Right renal cortex interstitium (tissue), 3 donors: ENCODE measurements at places on chromosomes 5 and 9. TPM values are rescaled to one million over a fixed set of nuclear protein-coding genes. Genes with fewer than 3 reads are reported as not detected.

- DNase-seq, result no peak
Observed at GRCh38 chr5:127878174-127878750, 175.1 kb downstream of the CCDC192 start.

DNA sequence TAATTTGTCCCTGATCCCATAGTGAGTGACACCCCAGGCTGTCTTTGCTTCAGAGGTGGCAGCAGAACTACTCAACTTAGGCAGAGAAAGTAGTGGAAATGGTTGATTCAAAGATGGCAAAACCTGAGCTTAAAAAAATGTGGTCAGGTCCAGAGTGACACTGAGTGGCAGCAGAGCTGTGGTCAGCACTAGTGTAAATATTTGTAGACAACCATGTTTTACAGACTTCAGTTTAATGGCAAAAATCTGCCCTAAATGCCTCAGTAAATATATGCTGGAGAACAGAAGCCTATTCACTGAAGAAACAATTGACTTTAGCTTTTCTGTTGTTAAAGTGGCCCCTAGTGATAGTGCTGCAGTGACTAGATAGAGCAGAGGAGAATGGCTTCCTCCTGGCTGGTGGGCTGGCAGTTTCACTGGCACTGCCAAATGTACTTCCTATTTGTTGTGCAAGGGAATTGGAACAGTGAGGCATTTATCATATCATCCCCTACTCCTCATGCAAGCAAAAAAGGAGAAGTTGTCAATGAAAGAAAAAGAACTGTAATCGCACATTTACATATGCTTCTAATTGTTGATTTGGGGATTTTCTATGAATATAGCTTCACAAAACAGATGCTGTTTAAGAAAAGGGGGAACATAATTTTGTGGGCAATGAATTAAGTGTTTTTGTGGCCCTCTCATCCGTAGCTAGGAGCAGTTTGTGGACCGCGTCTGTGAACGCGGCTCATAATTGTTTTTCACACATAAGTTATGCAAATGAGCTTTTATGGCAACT is 12.0 kb downstream of the PBX3 start:
- DNase-seq, result no peak

- no peak for DNase-seq
Observed at GRCh38 chr9:33133186-33133585, 34.0 kb downstream of the B4GALT1 start.

GRCh38 chr5:111929867-111930266 is 172.9 kb upstream of the NREP start:
- no peak for DNase-seq

GRCh38 chr5:6716629-6717149 is 3.5 kb downstream of the TENT4A start:
- DNase-seq, result no peak

GRCh38 chr5:150446088-150446487 is 3.5 kb downstream of the RPS14 start:
- DNase-seq, result no peak

DNA sequence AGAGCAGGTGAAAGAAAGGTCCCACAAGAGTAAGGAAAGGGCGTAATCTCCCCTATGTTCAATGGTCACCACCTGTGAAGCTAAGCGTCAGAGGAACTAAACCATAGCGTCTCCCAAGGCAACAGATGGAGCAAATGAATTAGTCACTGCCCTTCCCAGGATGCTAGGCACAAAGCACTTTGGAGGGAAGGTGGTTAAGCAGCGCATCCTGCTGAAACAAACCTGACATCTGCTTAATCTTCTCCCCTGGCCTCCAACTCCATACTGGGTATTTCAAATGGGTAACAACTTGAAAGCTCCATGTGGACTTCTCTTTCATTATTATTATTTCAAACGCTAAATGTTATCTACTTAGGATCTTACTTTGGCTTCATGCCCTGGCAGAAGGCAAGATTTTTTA is 227.3 kb downstream of the MLLT3 start:
- DNase-seq, result no peak

GRCh38 chr9:90299968-90300367 is 342.7 kb downstream of the DIRAS2 start:
- DNase-seq, result no peak

- no peak for DNase-seq
Observed at GRCh38 chr5:67005737-67006499, 190.7 kb downstream of the CD180 start.

GRCh38 chr5:89908876-89909275 is 500.7 kb downstream of the CETN3 start:
- no peak for DNase-seq

DNA sequence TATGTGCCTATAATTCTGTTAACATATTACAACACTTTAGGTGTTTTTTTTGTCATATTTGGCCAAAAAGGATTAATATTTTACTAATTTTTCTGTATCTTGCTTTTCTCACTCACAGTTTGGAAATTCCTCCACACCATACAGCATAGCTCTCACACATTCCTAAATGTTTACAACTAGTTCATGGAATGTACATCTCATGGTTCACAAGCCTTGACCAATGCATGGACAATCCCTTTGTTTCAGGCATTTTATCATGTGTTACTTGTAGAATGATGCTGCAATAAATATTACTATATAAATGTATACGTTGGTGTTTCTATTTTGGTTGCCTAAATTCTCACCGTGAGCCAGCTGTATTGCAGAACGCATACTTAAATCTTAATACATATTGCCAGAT is 80.5 kb upstream of the SPATA31C2 start:
- DNase-seq, result no peak

DNA sequence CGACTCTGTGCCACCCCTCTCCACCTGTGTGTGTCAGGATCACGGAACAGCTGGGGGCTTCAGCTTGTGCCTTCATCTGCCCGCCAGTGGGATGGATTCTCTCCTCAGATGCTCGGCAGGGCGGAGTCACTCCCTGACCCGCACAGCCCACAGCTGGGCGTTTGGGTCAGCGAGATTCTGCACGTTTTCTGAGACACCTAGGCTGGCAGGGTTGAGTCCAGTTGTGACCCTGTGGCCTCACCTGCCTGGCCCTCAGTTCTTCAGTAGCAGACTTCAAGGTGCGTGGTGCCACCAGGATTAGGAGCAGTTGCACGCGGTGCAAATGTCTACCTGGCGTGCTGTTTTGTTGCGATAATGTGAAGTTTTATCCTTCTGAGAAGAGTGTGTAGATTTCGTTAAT is 5.0 kb downstream of the NDUFS6 start:
- DNase-seq, result no peak

- DNase-seq, result no peak
Observed at GRCh38 chr5:115424446-115424845, 120.1 kb downstream of the FEM1C start.

The HTR4 gene
- polyA plus RNA-seq, result 0.04 TPM

The TMEM174 gene
- polyA plus RNA-seq, result 24.3 TPM

The UGT3A2 gene
- 10.2 TPM for polyA plus RNA-seq

The MXD3 gene
- polyA plus RNA-seq, result 11.4 TPM

The MELK gene
- 19.5 TPM for polyA plus RNA-seq
